ENCODE measurements at places on chromosomes 7 and 10.

- DNase-seq: no peak
Measured at GRCh38 chr7:130697820-130698219, 11.5 kb upstream of the TSGA13 start.

DNA sequence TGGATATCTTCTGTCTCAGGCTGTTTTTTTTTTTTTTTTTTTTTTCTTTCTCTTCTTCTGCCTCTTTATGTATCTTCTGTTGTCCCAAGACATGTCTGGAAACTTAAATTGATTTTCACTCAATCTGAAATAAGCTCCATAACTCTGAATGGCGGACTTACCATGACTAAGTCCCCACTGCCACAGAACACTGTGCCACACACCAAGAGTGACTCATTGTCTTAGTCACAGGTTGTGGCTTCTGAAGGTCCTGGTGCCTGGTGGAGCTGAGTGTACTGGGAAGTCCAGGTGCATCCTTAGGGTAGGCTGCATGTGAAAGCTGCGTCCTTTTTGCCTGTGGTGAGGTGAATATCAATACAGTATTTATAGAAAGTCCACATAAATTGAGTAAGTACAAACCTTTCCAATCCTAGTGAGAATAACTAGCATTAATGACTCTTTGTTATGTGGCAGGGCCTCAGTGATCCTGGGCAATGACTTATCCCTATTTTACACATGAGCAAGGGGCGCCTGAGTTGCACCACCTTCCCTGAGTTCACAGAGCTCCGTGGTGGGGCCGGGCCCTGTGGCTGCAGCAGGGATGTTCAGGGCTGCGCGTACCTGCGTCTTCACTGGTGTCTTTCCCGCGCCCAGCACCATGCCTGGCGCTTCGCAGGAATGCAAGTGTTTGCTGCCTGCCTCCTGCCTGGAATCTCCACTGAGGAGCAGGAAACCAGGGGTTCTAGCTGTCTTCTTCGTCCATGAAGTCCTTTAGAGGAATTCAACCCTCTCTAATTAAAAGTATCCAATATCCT lies 4.3 kb downstream of the PFKP start:
- peak; percentile 48 for DNase-seq

GRCh38 chr10:11242443-11243387 lies 225.0 kb downstream of the CELF2 start:
- peak; percentile 66 for DNase-seq

GRCh38 chr10:130079614-130080460 lies 30.8 kb downstream of the C10orf143 start:
- DNase-seq: no peak

DNA sequence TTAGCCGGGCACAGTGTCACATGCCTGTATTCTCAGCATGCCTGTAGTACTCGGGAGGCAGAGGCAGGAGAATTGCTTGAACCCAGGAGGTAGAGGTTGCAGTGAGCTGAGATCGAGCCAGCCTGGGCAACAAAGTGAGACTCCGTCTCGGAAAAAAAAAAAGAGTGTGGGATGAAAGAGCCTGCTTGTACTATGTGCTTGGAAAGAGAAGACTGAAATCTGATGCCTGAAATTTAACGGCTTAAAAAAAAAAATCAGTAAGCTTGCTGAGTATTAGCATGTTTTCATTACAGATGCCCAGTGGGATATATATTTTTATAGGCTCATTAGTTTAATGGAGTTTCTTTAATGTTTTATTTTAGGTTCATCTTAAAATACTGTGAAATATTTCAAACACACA lies 4.2 kb downstream of the NT5C2 start:
- DNase-seq: no peak

Measured in activated T-cell treated with anti-CD3 and anti-CD28 coated beads, Interleukin-2, amount 50 U/mL, for 24 hours (primary cell).